ENCODE measurements at places on chromosomes 11 and 22. TPM values are rescaled to one million over a fixed set of nuclear protein-coding genes. Genes with fewer than 3 reads are reported as not detected.

- DNase-seq = no peak
These were observed 4.4 kb upstream of the WEE1 start for GRCh38 chr11:9568854-9569587.

Gene MRGPRF
- total RNA-seq = not detected

DNA sequence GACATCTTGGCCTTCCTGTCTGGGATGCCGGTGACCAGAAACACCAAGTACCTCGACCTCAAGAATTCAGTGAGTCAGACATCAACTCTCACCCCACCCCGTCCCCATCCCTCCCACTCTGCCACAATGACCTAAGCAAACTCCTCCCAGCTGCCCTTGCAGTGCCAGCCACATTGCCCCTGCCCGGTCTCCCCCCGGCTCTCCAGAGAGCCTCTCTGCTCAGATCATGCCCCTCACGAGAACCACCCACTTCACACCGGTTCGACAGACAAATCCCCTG is 23.6 kb upstream of the MYRF start:
- DNase-seq = no peak

Gene CALCB
- total RNA-seq = 0.12 TPM

DNA sequence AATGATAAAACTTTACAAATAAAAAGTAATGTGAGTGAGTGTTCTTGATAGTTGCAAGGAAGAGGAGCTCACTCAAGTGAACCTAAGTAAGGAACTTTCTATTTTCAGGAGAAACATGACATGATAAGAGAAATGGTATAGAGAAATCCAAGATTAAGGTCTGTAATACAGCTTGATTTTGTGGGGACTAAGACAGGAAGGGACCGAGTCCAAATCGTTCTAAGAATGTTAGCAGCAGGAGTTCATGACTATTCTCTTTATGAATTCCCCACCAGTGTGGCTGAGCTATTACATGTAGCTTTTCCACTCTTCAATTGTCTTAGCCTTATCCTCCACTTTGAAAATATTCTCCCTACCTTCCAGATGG is 698.6 kb upstream of the ARHGAP42 start:
- DNase-seq = no peak

Gene SMTNL1
- not detected for total RNA-seq

Gene EMID1
- total RNA-seq = 0.71 TPM

Gene YAP1
- 0.56 TPM for total RNA-seq

GRCh38 chr11:133164986-133165385 is 367.3 kb downstream of the OPCML start:
- DNase-seq = no peak

GRCh38 chr22:35900483-35901168 is 128.0 kb downstream of the RBFOX2 start:
- DNase-seq = no peak
